Aorta (tissue), 5 donors: ENCODE measurements at places on chromosomes 2 and 18. TPM values are rescaled to one million over a fixed set of nuclear protein-coding genes. Genes with fewer than 3 reads are reported as not detected.

LRRTM1 gene
- total RNA-seq: 0.19 TPM

ABHD1 gene
- not detected for total RNA-seq

DNA sequence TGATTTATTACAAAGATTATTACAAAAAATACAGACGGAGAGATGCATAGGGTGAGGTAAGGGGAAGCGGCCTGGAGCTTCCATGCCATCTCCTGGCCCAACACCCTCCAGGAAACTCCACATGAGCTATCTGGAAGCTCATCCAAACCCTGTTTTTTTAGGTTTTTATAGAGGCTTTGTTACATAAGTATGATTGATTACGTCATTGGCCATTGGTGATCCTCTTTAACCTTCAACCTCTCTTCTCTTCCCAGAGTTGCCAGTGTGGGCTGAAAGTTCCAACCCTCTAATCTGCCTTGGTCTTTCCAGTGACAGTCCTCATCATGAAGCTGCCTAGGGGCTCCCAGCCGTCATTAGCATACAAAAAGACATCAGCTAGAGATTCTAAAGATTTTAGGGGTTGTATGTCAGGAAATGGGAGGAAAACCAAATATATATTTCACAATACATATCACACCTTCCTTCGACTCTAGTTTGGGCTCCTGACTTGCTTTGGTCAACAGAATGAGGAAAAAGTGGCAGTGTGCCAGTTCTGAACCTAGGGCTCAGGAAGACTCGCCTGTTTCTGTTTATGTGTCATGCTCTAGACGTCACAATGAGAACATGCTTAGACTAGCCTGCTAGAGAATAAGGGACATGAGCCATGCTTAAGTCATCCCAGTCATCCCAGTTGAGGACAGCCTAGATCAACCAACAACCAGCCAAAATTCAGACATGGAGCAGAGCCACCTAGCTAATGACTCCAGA is 54.1 kb downstream of the ETAA1 start:
- DNase-seq: no peak

RAX gene
- not detected for total RNA-seq

DNA sequence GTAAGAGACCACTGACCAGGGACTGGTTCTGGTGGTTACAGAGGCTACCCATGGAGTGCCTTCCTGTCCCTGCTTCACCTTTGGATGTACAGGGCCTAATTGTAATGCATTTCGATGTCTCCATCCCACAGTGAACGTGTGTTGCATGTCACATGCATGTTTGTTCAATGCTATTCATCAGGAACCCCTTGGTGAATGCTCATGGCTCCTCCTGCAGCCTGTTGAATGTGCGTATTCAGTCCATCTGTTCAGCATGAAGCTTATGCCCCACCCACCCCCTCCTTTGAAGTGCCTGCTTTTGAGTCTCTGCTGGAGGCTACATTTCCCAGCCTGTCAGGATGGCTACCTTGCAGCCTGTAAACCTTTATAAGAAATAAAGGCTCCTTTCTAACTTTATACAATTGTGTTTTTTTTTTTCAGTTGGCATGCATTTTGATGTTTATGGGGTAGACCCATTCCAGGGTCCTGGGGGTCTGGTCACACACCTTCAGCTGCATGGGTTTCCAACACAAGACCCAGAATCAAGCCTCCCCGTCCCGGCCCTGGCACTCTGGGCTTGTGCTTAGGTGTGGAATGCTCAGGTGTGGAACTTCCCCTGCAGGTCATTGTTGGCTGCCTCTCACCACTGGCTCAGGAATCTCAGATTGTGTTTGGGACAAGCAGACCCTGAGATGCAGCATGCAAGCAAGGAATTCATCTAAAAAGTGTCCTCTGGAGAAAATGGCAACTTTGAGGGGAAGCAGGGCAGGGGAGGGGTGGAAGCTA is 238.8 kb upstream of the HDAC4 start:
- no peak for DNase-seq

KCNG3 gene
- total RNA-seq: not detected

GRCh38 chr2:107008843-107009242 is 122.9 kb upstream of the ST6GAL2 start:
- no peak for DNase-seq

GRCh38 chr2:122273785-122274419 is 518.5 kb downstream of the TSN start:
- no peak for DNase-seq

PKDCC gene
- total RNA-seq: 258 TPM

- peak; percentile 95 for DNase-seq
Observed at GRCh38 chr2:65435625-65436168, 3.3 kb upstream of the SPRED2 start.

GRCh38 chr2:105526000-105526925 is 127.4 kb upstream of the FHL2 start:
- no peak for DNase-seq

- DNase-seq: no peak
Observed at GRCh38 chr2:181430406-181431118, 26.6 kb upstream of the ITGA4 start.

DNA sequence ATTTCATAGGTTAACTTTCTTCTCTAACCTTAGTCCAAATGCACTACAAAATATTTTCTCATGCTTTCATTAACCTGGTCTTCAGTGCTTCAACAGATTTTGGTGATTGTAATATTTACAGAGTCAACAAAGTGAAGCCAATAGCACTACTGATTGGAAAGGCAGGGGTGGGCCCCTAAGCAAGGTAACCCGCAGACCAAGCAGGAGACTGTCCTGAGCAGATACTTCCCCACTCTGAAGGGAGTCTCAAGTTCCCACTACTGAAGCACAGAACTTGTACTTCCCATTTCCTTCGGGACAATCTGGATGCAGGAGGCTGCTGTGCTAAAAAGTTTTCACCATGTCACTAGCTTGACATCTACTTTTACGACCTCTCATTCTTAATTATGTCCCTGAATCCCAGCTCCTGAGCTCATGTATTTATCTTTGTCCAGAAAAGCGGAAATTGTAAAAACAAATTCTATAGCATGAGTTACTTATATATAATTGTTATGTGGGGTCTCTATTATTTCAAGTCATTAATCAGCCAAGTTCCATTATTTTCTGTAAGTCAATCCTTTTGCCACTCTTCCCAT is 311.6 kb upstream of the REV1 start:
- DNase-seq: no peak

- DNase-seq: no peak
Observed at GRCh38 chr18:58572181-58572580, 56.7 kb downstream of the ALPK2 start.

GREB1L gene
- 6.0 TPM for total RNA-seq

- no peak for DNase-seq
Observed at GRCh38 chr2:181952404-181953226, 33.0 kb upstream of the PPP1R1C start.

ANTXR1 gene
- 181 TPM for total RNA-seq

NXPH2 gene
- total RNA-seq: not detected

GRCh38 chr2:109377976-109378375 is 235.8 kb downstream of the SEPTIN10 start:
- no peak for DNase-seq

DNA sequence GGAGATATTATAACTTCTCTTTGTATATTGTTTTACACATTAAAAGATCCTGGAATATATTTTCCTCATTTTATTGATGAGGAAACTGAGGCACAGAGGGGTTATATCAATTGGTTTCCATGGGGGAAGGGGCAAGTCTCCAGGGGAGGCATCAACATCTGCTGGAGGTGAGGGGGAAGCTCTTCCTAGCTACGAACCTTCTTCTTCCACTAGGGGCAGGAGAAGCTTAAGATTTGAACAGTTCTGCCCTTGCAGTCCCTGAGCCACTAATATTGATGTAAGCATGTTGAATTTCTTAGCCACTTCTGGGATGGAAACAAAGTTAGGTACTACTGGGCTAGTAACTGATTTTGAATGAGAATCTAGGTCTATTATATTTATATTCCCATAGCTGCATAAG is 140.1 kb upstream of the AQP4 start:
- DNase-seq: no peak

REG1B gene
- total RNA-seq: 4.9 TPM

GRCh38 chr2:146734042-146734820 is 1110.6 kb upstream of the ACVR2A start:
- DNase-seq: no peak

GRCh38 chr2:175168564-175168945 is 552 bp upstream of the ATF2 start:
- no peak for DNase-seq

GRCh38 chr18:43789234-43790000 is 512.1 kb upstream of the SYT4 start:
- DNase-seq: no peak

MREG gene
- 2.5 TPM for total RNA-seq

- DNase-seq: no peak
Observed at GRCh38 chr18:36602071-36602470, 226.7 kb downstream of the TPGS2 start.

ATP6V1B1 gene
- total RNA-seq: not detected

ATP8B1 gene
- 76.5 TPM for total RNA-seq

DNA sequence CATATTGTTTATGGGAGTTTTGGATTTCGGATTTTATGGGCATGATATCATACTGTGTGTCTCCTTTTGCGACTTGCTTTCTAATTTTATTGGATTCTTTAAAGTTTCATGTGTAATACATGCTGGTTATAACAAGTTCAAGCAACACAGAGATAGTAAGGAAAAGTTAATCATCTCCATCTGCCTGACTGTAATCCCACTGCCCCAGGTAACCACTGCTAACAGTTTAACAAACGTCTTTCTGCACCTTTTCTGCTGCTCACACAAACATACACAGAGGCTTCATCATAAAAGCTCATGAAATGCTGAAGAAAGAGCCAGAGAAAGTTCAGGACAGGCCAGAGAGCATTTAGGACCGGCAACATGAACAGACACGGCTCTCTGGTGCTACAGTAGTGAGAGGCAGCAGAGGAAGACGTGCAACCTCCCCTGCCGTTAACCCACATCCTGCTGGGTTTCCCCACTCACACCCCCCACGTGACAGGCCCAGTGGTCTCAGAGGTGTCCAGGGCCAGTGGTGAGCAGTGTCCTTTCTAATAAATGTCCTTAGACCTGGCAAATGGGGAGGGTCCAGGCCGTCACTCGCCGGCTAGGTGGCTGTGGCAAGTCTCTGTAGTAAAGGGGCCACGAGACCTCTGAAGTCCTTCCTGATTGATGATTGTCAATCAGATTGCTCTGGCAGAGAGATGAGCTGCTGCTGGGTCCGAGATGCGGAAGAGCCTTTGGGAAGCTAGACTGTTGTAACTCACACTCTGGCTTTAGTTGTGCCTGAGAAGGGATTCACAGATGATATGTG is 43.0 kb upstream of the SLC1A4 start:
- DNase-seq: peak; percentile 63

DNA sequence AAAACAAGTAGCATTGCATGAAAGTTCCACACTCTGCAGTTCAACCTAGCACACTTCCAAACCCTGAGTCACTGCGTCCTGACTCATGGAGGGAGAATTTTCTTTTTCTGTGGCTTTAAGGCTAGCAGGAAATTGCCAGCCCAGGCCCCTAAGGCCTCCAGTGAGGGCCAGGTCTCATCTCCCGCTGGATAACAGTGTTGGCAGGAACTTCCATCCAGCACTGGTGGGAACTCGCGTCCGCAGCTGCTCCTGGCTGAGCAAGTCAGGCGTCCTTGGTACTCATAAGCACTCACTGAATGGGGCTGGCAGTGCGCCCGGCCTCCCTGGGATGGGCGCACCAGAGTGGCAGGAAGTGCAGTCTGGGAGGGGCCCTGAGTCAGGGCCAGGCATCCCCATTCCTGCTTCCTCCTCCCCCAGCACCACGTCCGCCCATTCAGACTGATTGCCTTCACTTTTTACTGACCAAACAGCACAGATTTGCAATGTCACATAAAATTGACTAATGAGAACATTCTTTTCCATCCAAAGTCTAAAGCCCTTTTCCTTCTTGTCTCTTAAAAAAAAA is 14.3 kb downstream of the MALL start:
- DNase-seq: peak; percentile 98

TANC1 gene
- total RNA-seq: 58.3 TPM

FAP gene
- total RNA-seq: 28.6 TPM

GRCh38 chr2:100903534-100904258 is 83.8 kb downstream of the NPAS2 start:
- no peak for DNase-seq

FBXO41 gene
- 4.7 TPM for total RNA-seq

GRCh38 chr2:9308186-9308955 is 101.8 kb downstream of the ASAP2 start:
- no peak for DNase-seq

GRCh38 chr2:188580738-188581137 is 289.1 kb downstream of the GULP1 start:
- DNase-seq: peak; percentile 44

GRCh38 chr2:3457524-3458395 is 61.6 kb downstream of the ADI1 start:
- DNase-seq: peak; percentile 68

DNA sequence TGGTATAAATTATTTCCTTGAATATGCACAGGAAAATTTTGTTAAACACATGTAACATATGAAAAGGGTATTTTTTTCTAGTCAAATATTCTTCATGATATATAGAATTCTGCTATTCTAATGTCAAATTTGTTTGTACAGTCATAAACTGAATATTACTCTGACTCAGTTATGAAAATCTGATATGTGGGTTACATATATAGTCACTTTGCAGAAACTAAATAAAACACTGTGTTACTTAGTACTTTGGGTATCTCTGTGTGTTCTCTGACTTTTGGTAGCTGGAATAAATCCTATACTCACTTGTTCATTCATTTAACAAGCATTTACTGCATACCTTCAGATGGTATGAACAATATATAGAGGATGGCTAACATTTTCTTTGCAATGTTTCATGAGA is 159.4 kb downstream of the TTC27 start:
- no peak for DNase-seq

CELF4 gene
- total RNA-seq: not detected

LAPTM4A gene
- 211 TPM for total RNA-seq

NBAS gene
- total RNA-seq: 37.0 TPM

KLHL41 gene
- total RNA-seq: 0.87 TPM

GRCh38 chr2:207064128-207064690 is 101.5 kb downstream of the KLF7 start:
- no peak for DNase-seq

DNA sequence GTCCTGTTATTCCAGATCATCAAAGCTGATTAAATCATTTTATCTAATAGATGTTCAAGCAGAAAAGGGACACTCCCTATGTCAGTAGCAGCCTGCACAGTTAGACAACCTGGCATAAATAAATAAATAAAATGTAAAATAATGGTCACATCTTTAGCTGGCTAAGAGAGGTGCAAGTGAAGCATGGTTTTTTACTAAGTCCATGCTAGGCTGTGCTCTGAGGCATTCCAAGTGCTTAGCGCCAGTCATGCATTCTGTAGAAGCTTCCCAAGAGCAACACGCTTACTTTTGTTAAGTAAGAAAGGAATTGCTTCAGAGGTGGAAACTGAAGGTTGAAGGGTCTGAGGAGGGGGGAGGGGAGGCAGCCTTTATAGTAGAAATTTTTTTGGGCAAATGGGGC is 351.2 kb downstream of the CDH2 start:
- no peak for DNase-seq

ALPG gene
- total RNA-seq: not detected

PLGLB2 gene
- total RNA-seq: 0.62 TPM

GRCh38 chr2:240627736-240628506 is 2.6 kb downstream of the GPR35 start:
- peak; percentile 44 for DNase-seq
